ENCODE measurements at places on chromosomes 2 and 18. TPM values are rescaled to one million over a fixed set of nuclear protein-coding genes. Genes with fewer than 3 reads are reported as not detected.

Gene RIT2
- polyA plus RNA-seq = not detected

Gene DPP10
- not detected for polyA plus RNA-seq

Gene FRZB
- not detected for polyA plus RNA-seq

Gene NAT8
- not detected for polyA plus RNA-seq

Gene TRIM43
- not detected for polyA plus RNA-seq

Gene FOXI3
- not detected for polyA plus RNA-seq

Gene FEV
- polyA plus RNA-seq = not detected

Gene TNFAIP6
- polyA plus RNA-seq = 4.1 TPM

Gene SERPINB11
- not detected for polyA plus RNA-seq

Gene DSG1
- polyA plus RNA-seq = not detected

Gene CAVIN2
- polyA plus RNA-seq = 13.8 TPM

Gene CYRIA
- 0.05 TPM for polyA plus RNA-seq

Gene TRIP12
- polyA plus RNA-seq = 103 TPM

Gene ARPC2
- polyA plus RNA-seq = 283 TPM

Gene CNOT9
- 40.1 TPM for polyA plus RNA-seq

Gene ITGB1BP1
- 101 TPM for polyA plus RNA-seq

Gene KCNK3
- 1.6 TPM for polyA plus RNA-seq

Gene ARHGEF33
- 0.14 TPM for polyA plus RNA-seq

Gene DIPK1C
- polyA plus RNA-seq = not detected

All from A549 (cell line).